ENCODE measurements at places on chromosomes 6 and 20.

GRCh38 chr20:51116765-51117686 lies 94.1 kb upstream of the KCNG1 start:
- DNase-seq, result no peak

- DNase-seq, result no peak
These were observed 245.0 kb downstream of the GMPR start for GRCh38 chr6:16483315-16483875.

DNA sequence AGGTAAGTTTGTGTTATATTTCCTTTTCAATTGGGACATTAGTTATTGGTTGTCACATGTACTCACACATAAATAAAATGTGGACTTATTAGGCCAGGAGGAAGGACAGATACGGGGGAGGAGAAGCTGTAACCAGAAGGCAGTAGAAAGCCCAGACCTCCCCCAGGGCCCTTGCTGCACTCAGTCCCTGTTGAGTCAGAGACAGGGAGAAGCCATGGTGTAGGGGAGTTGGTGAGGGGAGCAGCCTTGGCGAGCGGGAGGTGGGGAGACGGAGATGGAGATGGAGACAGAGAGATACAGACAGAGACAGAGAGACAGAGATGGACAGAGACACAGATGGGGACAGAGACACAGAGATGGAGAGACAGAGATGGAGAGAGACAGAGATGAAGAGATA lies 263.2 kb downstream of the DLL1 start:
- no peak for DNase-seq

GRCh38 chr6:116395647-116396046 lies 24.9 kb downstream of the DSE start:
- no peak for DNase-seq

- no peak for DNase-seq
These were observed 28.7 kb downstream of the FRMD1 start for GRCh38 chr6:168050225-168050880.

GRCh38 chr6:36670271-36670670 lies 8.2 kb upstream of the CDKN1A start:
- DNase-seq, result no peak

DNA sequence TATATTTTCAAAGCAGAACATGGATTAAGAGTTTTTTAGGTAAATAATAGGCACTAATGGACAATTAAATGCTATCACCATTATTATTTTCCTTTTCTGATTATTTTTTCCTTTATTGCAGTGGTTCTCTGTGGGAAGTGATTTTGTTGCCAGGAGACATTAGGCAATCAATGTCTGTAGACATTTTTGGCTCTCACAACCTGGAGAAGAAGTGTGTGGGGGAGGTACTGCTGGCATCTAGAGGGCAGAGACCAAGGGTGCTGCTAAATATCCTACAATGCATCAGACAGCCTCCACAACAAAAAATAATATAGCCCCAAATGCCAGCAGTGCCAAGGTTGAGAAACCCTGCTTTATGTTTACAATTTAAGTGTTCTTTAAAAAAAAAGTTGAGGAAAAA lies 8.3 kb downstream of the IFNGR1 start:
- peak; percentile 8 for DNase-seq

- no peak for DNase-seq
These were observed 20.2 kb upstream of the MDGA1 start for GRCh38 chr6:37717836-37718251.

DNA sequence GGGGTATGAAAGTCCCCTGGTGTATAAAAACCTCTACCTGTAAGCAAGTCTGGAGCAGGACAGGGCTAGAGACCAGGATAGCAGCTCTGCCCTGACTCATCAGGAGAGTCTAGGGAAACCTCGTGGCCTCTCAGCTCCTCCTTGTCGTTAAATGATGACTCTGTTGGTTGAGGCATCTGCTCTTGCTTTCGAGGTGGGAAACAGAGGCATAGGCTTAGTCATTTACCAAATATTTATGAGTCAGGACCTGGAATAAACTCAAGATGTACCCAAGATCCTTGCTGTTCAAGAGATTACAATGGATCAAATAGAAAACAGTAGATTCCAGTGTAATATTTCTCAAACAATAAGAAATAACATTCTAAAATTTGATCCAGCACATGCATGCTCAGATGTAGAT lies 5.5 kb downstream of the MANBAL start:
- no peak for DNase-seq

- no peak for DNase-seq
These were observed 278.6 kb upstream of the FLRT3 start for GRCh38 chr20:14616003-14616402.

DNA sequence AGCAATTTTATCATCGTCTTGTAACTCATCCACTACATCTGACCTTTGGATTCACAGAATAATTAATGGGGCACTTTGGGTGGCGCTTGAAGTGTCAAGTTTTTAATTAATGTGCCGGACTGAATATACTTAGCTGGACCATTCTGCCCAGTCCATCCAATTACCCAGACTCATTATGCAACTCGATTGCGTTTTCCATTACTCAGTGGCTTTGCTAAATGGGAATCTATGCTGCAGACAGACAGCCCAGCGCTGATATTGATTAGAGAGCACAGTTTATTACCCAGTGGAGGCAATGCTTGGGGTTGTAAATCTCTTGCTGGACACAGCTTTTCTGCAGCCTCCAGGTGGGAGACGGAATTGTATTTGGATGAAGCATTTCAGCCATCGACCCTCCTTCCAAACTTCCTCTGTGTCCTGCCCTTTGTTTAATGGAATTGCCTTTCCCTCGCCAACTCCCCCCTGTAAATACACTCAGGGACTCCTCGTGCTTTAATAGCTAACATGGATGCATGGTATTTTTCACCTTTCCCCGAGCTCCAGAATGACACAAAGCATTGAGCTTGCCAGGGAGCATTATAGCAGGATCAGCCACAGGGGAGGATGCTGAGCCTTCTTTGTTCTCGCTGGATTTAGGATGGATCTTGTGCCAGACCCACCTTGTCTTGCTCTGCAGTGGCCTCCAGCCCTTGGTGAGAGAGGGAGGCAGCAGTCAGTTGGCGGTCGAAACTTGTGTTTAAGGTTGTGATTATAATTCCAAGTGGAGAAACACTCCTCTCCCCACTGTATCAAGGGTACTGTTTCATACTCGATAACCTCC lies 59.7 kb downstream of the EDN3 start:
- no peak for DNase-seq

DNA sequence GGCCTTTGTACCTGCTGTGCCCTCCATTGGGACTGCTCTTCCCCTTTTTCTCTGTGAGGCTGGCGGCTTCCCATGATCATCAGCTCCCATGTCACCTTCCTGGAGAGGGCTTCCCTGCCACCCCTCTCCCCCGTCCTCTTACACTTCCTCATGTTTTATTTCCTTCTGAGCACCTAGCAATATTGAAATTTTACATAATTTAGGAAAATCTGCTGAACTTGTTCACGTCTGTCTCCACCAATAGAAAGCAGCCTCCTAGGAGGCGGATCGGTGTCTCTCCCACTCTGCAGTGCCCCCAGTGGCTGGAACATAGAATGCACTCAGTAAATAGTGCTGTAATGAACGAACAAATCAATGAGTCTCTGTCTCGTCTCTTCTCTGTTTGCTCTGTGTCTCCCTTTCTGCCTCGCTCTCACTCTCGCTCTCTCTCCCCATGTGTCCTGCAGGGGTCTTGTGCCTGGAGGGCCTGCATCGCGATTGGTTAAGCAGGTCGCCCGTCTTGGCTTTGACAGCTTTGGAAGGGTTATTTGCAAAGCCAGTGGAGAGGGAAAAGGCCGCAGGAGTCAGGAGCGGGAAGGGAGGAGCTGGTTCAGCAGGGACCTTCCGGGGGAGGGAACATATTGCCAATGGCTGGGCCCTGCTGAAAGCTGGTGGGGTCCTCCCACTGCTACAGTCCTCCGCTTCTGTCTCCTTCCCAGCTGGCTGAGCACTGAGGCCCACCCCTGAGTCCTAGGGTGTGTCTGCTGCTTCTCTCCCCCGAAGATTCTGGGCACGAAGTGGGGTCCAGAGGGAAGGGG lies 12.1 kb upstream of the OCSTAMP start:
- DNase-seq, result peak; percentile 67

DNA sequence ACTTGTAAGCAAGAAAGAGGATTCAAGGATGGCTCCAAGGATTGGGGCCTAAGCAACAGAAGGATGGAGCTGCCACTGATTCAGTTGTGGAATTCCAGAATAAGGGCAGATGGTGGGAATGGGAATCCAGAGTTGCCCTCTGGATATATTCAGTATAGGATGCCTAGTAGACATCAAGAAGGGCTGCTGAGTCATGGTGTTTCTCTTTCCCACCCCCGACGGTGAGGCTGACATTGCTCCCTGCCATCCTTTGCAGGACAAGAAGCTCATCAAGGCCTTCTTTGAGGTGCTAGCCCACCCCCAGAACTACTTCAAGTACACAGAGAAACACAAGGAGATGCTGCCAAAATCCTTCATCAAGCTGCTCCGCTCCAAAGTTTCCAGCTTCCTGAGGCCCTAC lies 11.2 kb upstream of the ZNF76 start:
- DNase-seq, result no peak

DNA sequence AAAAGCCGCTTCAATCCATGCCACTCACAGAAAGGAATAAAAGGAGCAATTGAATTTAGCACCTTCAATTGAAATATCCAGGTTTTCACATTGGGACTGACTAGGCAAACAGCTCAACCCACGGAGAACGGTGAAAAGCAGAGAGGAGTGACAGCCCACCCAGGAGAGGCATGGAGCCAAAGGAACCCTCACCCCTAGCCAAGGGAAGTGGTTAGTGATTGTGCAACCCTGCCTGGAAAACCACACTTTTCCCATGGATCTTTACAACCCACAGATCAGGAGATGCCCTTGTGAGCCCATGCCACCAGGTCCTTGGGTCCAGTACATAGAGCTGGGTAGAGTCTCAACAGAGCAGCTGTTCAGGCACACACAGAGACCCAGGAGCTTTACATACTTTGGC lies 911.8 kb downstream of the EPHA7 start:
- no peak for DNase-seq

GRCh38 chr6:14058735-14059134 lies 58.8 kb upstream of the CD83 start:
- peak; percentile 25 for DNase-seq

- no peak for DNase-seq
These were observed 209.9 kb downstream of the LRFN2 start for GRCh38 chr6:40377173-40377806.

DNA sequence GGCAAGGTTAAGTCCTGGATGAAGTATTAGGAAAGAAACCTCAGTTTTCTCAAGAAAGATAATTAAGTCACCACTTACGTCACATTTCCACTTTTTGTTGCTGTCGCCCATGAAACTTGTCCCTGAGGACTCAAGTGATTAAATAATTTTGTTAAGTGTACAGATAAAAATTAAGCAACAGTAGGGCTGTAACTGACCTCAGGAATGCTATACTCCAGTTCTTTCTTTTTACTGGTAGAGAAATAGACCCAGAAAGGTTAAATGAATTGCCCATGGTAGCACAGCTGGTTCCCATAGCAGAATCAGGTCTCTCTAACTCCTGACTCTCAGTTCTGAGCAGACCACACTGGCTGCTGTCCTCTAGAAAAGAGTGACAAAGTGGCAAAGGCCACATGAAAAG lies 54.5 kb downstream of the CLIC5 start:
- no peak for DNase-seq

- DNase-seq, result no peak
These were observed 89.6 kb upstream of the HMGCLL1 start for GRCh38 chr6:55668591-55668990.

DNA sequence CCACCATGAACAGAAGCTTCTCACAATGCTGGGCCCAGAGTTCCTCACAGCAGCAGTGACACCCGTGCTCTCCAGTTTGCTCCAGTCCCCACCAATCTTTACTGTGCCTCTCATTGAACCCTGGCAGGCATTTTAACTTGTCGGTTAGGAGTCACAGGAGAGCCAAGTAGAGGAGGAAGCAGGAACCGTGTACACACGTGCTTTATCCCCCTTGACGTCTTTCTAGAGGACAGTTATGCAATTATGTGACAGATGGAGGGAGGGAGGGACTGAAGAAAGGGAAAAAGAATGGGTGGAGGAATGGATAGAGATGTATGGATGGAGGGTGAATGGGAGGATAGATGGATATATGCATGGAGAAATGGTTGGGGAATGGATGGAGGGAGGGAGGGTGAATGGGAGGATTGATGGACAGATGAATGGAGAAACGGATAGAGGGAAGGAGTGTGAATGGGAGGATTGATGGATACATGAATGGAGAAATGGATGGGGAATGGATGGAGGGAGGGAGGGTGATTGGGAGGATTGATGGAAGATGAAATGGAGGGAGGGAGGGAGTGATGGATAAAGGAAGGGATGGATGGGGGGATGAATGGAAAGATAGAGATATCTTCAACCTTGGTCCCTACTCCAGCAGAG lies 26.0 kb downstream of the RBM38 start:
- no peak for DNase-seq

DNA sequence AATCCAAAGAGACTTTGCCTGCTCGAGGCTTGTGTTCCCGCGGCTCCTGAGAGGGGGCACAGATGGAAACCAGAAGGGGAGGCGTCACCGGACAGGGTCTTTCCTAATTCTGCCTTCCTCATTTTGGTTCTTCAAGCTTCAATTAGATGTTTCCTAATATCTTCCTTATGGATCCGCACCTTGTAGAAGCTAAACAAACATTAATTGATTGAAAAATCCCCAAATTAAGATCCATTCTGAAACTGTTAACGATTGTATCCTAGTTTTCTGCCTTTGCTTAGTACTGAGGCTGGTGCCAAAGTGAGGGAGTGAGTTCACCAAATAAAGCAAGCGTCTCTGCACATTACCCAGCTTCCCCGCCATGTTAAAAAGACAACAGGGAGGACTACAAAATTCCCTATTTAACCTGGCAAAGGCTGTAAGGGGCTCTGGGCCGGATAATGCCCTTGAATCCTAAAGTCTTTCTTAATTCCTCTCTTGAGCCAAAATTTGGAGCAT lies 123.2 kb downstream of the GPX5 start:
- no peak for DNase-seq

GRCh38 chr6:43221046-43221972 lies 8.0 kb downstream of the DNPH1 start:
- DNase-seq, result no peak

- DNase-seq, result no peak
These were observed 18.3 kb upstream of the MUC21 start for GRCh38 chr6:30965140-30965601.

DNA sequence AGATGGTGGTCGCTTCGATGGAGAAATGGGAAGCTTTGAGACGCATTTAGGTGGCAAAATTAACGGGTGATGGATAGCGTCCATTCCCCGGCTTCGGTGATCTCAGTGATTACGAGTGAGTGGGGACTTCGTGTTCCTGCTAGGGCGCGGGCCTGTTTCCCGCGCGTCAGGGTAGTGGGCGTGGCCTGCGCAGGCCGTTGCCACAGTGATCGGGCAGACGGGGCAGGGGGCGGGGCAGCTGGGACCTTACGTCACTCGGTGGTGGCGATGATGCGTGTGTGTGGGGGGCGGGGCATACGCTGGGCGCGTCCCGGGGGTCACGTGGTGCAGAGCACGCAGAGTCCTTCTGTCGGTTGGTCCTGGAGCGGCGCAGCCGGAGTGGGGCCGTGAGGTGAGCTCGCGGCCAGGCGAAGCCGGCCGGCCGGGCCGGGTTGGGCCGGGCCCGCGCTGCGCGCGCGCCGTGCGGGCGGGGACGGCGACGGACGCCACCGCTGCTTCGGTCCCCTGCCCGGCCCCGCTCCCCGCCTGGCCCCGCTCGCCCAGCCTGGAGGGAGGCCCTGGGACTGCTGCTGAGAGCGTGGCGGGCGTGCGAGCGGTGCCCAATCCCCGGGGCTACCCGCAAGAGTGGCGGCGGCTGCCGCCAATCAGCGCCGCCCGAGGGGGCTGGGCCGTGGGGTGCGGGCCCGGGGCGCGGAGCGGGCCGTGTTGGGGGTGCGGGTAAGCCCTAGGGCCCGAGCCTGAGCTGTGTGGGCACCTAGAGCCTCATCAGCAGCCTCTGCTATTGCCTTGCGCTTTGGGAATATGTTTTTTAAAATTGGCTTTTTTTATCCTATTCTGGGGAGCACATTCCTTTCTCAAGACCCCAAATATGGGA lies at the start of gene PHF20:
Gene PHF20, plus strand, starts transcription at position 327 of the 874 bp plus-strand sequence. CDS start 29,508 bp downstream, outside the sequence.
- peak; percentile 98 for DNase-seq
